ENCODE measurements at places on chromosomes 5 and 9.
A peak's percentile ranks its signal among the peaks of the same experiment; 100 is the strongest.

DNA sequence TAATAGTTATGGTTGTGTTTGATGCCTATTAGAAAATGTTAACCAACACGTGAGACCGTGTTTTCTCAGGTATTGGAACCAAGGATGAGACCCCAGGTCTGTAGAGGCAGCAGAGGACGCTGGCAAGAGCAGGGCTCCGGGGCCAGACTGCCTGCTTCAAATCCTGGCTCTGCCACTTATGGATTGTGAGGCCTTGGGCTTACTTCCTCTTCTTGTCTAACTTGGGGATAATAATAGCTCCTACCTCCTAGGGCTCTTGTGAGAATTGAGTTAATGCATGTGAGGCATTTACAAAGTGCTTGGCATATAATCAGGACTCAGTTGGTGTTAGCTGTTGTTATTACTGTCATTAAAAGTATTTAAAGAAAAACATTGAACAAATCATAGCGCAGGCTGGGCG, 85.5 kb upstream of the PITX1 start:
- DNase-seq, result no peak

DNA sequence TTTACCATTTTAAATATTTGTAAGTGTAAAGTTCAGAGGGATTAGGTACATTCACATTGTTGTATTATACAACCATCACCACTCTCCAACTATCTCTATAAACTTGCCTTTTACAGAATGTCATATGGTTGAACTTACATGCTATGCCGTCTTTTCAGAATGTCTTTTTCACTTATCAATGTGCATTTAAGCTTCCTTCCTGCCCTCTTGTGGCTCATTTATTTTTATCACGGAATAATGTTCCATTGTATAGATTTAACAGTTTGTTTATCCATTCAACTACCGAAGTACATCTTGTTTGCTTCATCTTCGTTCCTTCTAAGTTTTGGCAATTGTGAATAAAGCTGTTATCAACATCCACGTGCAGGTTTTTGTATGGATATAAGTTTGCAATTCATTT, 133.3 kb upstream of the C6 start:
- no peak for DNase-seq

DNA sequence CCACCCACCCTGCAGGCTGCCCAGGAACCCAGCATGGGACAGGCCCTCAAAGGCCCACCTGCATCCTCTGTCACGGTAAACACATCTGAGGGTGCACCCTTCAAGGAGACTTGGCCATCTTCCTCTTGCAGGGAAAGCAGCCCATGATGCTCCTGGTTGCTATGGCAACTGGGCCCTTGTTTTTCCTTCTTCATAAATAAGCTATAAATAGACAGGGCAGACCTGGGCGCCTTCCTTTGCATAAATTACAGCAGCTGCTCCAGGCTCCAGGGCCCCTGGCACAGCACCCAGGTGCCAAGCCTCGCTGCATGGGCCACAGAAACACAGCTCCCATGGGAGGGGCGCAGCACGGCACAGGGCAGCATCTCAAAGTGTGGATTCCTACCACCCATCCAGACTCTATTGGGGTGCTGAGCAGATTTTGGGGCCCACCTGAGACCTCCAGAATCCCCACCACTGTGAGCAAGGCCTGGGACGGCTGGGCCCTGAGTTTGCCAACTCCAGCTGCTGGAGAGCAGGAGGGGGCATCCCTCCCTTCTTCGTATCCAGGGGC, 5.8 kb upstream of the PSMB7 start:
- DNase-seq, result peak; percentile 21

DNA sequence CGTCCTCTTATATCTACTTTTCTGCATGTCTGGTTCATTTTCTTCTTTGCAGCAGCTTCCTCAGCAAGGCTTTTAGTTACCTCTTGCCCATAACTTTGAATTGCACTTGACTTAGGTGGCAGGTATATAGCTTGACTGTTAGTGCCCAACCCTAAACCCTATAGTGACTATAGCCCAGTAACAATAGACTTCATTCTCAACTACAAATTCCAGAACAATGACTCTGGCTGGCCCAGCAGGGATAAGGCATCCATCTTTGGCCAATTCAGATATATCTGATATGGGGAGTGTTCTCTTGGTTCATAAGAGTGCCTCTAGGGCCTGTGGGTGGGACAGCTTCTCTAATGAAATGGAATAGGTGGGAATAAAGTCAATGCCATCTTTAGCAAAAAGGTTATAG, 246.2 kb downstream of the DMRT2 start:
- no peak for DNase-seq

GRCh38 chr5:74762599-74762998, 4.3 kb downstream of the GFM2 start:
- DNase-seq, result no peak

- DNase-seq, result no peak
Measured at GRCh38 chr9:75939536-75940111, 49.2 kb downstream of the PCSK5 start.

- DNase-seq, result no peak
Measured at GRCh38 chr5:112986224-112986623, 9.6 kb downstream of the DCP2 start.

- DNase-seq, result no peak
Measured at GRCh38 chr5:126351153-126351552, 72.1 kb upstream of the GRAMD2B start.

- no peak for DNase-seq
Measured at GRCh38 chr9:111851553-111851952, 45.1 kb upstream of the UGCG start.

DNA sequence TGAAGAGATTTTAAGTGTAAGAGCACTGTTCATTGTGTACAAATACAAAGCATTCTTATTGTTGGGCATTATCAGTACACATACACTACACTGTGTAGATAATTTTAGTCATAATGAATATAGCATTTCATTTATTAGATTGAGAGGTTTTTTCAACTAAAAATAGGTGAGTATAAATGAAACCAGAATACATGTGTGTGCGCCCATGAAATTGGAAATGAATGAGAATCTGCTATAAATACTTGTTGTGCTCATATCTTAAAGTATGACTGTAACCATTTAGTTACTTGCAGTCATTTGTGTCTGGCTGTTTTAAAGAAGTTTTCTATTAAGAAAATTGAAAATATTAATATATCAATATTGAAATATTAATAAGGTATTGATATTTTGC, 189.0 kb upstream of the MEF2C start:
- DNase-seq, result no peak

DNA sequence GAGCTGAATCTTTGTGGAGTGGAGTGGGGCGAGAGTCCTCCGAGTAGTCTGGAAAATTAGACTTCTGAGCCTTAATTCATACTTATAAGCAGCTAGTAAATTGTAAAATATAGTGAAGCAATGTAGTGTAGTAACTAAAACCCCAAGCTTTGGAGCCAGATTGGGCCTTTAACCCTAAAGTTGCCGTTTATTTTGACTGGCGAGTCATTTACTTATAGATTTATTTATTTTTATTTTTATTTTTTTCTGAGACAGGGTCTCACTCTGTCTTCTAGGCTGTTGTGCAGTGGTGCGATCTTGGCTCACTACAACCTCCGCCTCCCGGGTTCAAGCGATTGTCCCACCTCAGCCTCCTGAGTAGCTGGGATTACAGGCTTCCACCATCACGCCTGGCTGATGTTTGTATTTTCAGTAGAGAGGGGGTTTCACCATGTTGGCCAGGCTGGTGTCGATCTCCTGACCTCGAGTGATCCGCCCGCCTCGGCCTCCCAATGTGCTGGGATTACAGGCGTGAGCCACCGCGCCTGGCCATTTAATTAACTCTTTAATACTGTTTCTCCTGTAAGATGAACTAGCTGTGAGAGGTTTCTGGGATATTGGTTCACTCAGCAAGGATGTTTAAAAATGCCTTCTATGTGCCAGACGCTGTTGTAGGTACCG, 687 bp upstream of the RPS23 start:
- DNase-seq, result no peak

DNA sequence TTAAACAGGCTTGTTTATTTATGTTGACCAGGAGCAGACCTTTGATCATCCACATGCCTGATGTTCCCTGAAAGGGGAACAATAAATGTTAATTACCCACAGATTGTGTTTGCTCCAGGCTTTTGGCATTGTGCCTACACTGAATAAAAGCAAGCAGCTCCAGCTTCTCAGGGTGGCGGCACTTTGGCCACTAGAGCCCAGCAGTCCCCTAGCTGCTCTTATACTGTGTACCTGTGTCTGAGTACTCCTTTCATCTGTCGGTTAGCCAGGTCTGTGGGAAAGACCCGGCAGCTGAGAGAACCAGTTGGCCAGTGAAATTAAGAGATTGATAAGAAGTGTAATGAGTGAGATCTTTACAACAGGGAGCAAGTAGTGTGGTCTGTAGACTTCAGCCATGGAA, 254.8 kb upstream of the FTMT start:
- no peak for DNase-seq

- DNase-seq, result no peak
Measured at GRCh38 chr5:160048131-160048530, 39.2 kb downstream of the TTC1 start.

DNA sequence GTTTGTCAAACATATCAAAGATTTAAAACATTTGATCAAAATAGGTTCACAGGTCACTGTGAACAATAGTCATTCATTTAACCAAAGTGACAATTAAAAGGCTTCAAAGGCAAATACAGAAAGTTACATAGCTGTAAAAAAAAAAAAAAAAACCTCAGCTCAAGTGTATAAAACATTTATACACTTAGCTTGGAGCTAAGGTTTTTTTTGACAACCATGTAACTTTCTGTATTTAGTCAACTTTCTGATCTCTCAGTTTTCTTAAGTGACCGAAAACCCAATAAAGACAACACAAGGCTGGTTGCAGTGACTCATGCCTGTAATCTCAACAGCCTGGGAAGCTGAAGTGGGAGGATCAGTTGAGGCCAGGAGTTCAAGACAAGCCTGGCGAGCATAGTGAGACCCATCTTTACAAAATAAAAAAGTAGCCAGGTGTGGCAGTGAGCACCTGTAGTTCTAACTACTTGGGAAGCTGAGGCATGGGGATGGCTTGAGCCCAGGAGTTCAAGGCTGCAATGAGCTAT, 16.4 kb upstream of the UBTD2 start:
- DNase-seq, result no peak

DNA sequence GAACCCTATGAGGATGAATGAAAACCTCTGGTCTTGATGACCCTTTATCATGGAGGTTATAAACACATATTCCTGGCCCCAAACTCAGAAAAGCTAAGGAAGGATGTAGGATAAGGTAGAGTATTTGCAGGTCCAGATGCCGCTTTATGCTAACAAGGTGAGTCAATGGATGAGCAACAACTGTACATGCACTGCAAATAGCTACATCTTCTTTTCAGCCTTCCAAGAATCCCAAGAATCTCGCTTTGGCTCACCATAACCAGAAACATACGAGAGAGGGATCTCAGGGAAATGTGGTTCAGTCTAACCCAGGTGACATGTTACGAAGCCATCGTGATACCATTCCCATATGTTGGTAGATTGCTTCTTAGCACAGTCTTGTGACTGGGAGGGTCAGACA, 152.3 kb upstream of the ANKH start:
- no peak for DNase-seq

DNA sequence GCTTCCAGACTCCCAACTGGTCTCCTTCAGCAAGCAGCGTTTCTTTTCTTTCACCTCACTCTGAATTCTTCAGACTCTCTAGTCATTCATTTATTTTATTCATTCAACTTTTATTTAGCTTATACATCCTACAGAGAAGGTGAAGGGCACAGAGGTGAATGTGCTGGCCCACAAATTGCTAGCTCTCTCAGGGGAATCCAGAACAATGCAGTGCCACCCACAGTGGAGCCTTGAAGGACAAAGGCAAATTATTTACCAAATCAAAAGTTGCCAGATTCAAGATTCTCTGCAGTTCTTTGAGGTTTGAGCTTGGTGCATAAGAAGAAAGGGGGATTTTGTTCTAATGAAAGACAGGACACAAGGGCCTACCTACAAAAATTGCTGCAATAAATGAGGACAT, 29.7 kb downstream of the GRIA1 start:
- DNase-seq, result no peak

DNA sequence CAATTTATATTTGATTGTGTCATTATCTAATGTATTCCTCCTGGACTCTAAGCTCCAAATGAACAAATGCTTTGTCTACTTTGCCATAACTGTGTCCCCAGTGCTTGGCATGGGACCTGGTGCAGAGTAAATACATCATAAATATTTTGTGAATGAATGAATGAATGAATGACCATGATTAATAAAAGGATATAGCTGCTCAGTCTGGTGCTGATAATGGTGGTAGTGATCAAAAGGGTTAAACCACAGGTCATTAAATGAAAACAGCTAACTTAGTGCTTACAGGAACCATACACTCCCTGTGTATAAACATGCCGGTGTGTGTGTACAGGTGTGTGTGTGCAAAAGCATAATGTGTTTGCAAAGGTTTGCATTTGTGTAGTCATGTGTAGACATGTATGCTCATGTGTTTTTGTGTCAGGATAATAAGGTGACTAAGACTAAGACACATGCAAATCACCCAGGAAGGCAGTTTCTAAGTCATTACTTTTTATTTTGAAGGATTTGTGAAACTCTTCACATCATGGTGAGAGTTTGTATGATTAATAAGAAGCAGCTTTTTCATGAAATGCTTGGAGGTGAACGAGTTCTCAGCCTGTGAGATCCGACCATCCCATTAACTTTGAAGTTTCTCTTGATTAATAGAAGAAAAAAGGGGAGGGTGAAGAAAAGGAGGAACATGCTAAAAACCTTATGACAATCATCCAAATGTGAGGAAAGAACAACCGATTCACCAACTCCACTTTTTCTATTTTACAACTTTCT, 24.6 kb downstream of the SPARC start:
- DNase-seq, result no peak

GRCh38 chr5:50667023-50667652, 701 bp downstream of the PARP8 start:
- DNase-seq, result no peak

GRCh38 chr9:26426551-26427131, 466.0 kb downstream of the CAAP1 start:
- DNase-seq, result no peak

GRCh38 chr5:151870820-151871219, 53.8 kb downstream of the GLRA1 start:
- no peak for DNase-seq

- DNase-seq, result no peak
Measured at GRCh38 chr5:111070272-111071134, 1.0 kb upstream of the TSLP start.

GRCh38 chr9:127794001-127794791, 8.4 kb downstream of the CDK9 start:
- DNase-seq, result no peak

- DNase-seq, result no peak
Measured at GRCh38 chr9:20065796-20066700, 277.2 kb upstream of the SLC24A2 start.

DNA sequence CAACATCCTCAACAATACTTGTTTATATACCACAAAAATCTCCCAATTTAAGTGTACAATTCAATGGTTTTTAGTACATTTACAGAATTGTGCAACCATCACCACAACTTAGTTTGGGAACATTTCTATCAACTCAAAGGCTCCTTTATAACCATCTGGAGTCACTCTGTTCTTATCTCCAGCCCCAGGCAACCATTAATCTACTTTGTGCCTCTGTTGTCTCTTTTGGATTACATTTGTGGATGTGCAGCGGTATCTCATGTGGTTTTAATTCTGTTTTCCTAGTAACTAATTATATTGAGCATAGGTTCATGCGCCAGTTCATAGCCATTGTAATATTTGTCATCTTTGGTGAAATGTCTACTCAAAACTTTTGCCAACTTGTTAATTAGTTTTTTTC, 14.4 kb downstream of the ADAMTS19 start:
- no peak for DNase-seq

All from NCI-H187 (cell line).